ENCODE measurements at places on chromosomes 13 and 19. TPM values are rescaled to one million over a fixed set of nuclear protein-coding genes. Genes with fewer than 3 reads are reported as not detected.

The IRS2 gene
- total RNA-seq, result 55.6 TPM

The TMIGD2 gene
- not detected for total RNA-seq

The ZNF91 gene
- 0.09 TPM for total RNA-seq

The FAM124A gene
- 2.0 TPM for total RNA-seq

The PRTN3 gene
- 0.23 TPM for total RNA-seq

The RAB3A gene
- 0.77 TPM for total RNA-seq

The SCAF1 gene
- 64.7 TPM for total RNA-seq

The ATP4B gene
- total RNA-seq, result not detected

The TUBA3C gene
- not detected for total RNA-seq

The RHPN2 gene
- 56.1 TPM for total RNA-seq

The FAM216B gene
- total RNA-seq, result not detected

The APC2 gene
- total RNA-seq, result 2.7 TPM

The LSM7 gene
- 158 TPM for total RNA-seq

The ZNF296 gene
- 14.8 TPM for total RNA-seq

The ADAMTSL5 gene
- 3.4 TPM for total RNA-seq

The CYP2A6 gene
- total RNA-seq, result not detected

The KLK15 gene
- not detected for total RNA-seq

The CDX2 gene
- 0.60 TPM for total RNA-seq

The MIA gene
- total RNA-seq, result not detected

The KIRREL2 gene
- total RNA-seq, result 0.47 TPM

The ONECUT3 gene
- total RNA-seq, result not detected

The TEX26 gene
- not detected for total RNA-seq

The CNN1 gene
- 0.77 TPM for total RNA-seq
